ENCODE measurements at places on chromosomes 3 and 15. TPM values are rescaled to one million over a fixed set of nuclear protein-coding genes. Genes with fewer than 3 reads are reported as not detected.
A peak's percentile ranks its signal among the peaks of the same experiment; 100 is the strongest.

- DNase-seq = no peak
Measured at GRCh38 chr3:123329636-123330340, 119.1 kb downstream of the ADCY5 start.

ARHGEF26 gene
- polyA plus RNA-seq = 17.0 TPM

DLL4 gene
- polyA plus RNA-seq = 7.3 TPM

NR2E3 gene
- 0.54 TPM for polyA plus RNA-seq

CTXN2 gene
- polyA plus RNA-seq = 0.06 TPM

DNA sequence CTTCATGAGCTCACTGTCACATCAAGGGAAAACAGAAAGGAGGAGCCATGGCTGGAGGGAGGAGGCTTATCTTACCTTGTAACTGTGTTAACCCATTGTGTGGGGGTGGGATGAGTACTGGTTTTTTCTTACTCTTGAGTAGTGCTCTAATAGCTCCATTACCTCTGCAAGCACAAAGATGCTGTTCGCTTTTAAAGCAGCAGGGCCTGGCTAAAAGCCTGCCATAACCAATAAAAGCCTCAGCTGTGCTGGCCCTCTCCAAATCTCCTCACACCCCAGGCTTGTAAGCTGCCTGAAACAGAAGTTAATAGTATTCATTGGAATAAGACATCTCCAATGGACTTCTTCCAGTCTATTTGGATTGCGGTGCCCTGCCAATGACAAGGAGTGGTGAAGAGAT, 544.1 kb downstream of the TUSC7 start:
- no peak for DNase-seq

DNA sequence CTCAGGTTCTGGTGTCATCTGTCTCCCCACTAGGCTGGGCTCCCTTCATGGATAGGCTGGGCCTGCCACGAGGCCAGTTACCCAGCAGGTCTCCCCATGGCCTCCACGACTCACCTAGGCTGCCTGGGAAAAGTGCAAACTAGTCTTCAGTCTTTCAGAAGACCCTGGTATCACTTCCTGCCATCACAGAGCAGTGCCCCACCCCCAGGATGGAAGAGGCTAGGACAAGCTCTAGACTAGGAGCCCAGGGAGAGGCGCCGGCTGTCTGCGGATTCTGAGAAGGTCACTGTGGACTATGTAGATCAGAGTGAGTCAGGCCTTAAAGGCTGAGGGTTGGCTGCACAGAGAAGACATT, 63.7 kb downstream of the CORO2B start:
- no peak for DNase-seq

DNA sequence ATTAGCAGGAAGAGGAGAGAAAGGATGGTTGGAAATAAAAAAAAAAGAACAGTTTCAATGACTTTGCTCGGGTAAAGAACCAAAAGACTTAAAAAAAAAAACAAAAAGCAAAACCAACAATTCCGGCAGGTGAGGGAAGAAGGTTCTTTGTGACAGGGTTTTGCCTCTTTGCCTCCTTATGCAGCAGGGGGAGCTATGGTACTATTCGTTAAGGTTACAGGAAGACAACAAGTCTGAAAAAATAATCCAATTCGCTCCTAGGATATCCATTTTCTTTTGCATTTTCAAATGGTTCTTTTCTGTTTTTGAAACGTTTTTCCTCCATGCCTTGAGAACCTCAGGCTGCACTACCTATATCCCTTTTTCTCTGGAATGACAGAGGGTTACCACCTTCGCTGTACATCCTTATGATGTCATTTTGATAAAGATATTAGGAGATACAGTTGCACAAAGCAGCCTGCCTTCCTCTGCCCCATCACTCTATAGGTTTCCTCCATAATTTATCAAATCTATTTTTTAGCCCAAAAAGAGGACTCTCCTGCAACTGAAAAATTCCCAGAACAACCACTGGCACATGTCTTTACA, 55.0 kb downstream of the CFAP20DC start:
- peak; percentile 68 for DNase-seq

HIGD2B gene
- polyA plus RNA-seq = not detected

DNA sequence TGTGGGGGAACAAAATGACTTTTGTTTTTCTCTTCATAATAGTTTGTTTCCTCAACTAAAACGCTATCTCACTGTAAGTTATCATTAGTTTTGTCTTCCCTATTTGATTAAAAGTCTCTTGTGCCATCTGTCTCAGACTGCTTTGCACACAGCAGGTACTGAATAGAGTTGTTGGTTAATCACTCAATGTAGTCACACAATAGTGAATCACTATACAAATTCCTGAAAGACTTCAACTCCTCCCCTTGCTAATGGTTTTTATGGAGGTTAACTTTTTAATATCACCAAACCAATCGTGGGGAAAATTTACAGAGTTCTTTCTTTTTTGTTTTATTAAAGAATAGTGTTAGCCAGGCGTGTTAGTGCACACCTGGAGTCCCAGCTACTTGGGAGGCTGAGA, 2.6 kb upstream of the NGLY1 start:
- DNase-seq = no peak

- no peak for DNase-seq
Measured at GRCh38 chr3:152428577-152428976, 159.8 kb downstream of the MBNL1 start.

DNA sequence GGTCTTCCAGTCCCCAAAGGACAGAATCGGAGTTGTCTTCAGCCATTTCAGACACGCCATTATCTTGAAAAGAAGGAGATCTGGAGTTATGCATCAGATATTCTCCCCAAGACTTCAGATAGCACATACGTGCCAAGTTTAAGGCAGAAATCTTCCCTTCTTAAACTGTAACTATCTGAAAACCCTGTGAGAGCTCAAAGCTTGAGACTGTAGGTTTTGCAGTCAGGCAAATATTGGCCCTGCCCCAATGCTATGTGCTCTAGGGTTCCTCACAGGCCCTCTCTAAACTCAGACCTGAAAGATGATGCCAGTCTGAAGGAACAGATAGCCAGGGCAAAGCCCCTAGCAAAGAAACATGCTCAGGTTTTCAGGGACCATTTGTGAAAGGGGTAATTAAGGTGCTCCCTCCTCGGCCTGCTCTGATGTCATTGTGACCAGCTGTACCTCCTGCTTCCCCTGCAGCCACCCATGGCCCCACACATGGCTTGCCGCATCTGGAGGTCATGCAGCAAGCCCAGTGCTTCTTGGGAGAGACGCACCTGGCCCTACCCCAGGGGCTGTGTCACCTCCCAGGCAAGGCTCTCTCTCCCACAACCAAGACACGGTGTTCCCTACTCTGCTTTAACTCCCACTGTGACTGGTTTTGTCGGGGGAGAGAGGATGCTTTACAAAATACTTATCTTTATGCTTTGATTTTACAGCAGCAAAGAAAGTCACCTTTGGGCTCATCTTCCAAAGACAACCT, 53.4 kb upstream of the POMGNT2 start:
- DNase-seq = no peak

GRCh38 chr3:123412076-123412475, 36.8 kb downstream of the ADCY5 start:
- DNase-seq = no peak

RPSA gene
- 1,396 TPM for polyA plus RNA-seq

SNX4 gene
- polyA plus RNA-seq = 70.9 TPM

GRCh38 chr3:70606018-70606417, 293.6 kb upstream of the MDFIC2 start:
- no peak for DNase-seq

DNA sequence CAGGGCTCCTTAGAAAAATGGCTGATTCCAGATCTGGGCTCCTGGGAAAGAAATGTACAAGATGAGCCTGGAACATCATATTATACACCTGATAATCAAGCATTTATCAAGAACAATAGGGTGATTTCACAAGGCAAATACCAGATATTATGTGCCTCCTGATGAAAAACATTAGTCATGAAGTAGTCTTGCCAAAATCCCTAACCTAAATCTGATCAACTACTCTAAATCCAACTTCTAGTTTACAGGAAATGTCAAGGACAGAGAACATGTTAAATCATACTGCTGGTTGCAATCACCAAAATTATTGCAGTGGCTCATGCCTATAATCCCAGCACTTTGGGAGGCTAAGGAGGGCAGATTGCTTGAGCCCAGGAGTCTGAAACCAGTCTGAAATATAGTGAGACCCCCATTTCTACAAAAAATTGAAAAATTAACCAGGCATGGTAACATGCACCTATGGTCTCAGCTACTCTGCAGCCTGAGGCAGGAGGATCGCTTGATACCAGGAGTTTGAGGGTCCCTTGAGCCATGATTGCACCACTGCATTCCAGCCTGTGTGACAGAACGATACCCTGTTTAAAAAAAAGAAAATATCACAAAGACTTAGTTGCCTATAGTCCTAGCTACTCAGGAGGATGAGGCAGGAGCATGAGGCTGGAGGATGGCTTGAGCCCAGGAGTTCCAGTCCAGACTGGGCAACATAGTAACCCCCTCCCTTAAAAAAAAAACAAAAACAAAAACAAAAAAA, 34.9 kb upstream of the ATP13A3 start:
- DNase-seq = no peak

GRCh38 chr3:190099099-190099498, 21.6 kb downstream of the P3H2 start:
- DNase-seq = no peak

- no peak for DNase-seq
Measured at GRCh38 chr3:153144779-153145178, 17.2 kb upstream of the RAP2B start.

GRCh38 chr3:43709022-43709421, 18.3 kb downstream of the ABHD5 start:
- DNase-seq = no peak

GRCh38 chr3:126934031-126934531, 48.8 kb upstream of the PLXNA1 start:
- DNase-seq = peak; percentile 55

DNA sequence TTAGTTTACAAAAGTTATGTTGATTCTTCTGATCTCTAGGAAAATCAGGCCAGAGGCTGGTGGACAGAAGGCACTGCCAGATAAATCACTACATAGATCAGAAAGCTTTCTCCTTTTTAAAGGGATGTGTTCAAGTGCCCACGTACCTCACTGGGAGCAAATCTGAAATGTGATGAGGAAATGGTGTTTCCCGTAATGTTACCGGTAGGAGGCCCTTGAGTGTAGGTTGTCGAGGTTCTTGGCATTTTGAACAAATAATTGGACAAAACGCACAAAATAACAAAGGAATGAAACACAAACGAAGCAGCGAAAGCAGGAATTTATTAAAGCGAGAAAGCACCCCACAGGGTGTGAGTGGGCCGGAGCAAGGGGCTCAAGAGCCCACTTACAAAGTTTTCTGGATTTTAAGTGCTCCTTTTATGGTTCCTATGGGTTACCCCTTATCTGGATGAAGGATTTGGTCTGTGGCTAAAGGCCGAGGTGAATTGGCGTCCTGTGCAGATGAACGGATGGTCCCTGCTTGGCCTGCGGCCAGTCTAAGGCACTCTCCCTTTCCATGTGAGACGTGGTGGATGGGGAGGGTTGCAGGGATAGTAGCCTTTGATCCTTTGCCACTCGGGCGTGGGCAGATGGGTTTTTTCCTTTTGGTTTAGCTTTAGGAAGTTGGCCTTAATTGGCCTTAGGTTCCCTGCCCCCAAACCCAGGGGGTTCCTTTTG, 1.0 kb downstream of the SNX1 start:
- DNase-seq = no peak

LMAN1L gene
- not detected for polyA plus RNA-seq

DNA sequence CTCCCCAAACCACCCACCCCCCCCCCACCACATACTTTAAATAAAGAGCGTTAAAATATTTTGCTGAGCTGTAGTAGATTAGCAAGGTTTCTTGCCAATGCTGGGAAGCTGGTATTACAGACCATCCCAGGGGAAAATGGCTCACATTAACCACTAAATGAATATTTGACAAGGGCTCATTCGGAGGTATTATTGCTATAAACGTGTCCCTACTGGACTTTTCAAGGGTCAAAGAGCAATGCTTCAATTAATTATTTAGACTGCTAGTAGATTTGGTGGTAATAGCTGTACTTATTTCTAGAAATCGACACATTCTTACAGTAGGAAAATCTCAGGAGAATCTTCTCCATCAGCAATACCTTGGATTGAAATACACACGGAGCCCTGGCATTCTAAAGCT, 5.2 kb downstream of the SOX2 start:
- DNase-seq = no peak

DNA sequence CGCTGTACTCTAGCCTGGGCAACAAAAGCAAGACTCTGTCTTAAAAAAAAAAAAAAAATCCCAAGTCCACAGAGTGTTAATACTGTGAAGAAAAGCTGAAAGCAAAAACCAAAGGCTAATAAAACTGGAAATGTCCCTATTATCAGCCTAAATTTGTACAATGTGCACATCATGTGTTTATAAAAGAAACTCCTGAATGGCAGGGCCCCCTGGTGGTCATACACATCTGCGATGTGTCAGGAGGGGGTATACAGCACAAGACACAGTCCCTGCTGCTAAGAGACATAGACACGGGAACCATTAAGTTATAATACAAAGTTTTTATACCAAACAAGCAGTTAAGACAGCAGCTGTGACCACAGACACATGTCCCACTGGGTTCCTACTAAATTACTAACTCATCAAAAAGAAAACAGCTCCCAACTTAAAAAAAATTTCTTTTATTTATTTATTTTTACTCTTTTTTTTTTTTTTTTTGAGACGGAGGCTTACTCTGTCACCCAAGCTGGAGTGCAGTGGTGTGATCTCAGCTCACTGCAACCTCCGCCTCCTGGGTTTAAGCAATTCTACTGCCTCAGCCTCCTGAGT, 31.0 kb downstream of the IDH2 start:
- peak; percentile 82 for DNase-seq

DNA sequence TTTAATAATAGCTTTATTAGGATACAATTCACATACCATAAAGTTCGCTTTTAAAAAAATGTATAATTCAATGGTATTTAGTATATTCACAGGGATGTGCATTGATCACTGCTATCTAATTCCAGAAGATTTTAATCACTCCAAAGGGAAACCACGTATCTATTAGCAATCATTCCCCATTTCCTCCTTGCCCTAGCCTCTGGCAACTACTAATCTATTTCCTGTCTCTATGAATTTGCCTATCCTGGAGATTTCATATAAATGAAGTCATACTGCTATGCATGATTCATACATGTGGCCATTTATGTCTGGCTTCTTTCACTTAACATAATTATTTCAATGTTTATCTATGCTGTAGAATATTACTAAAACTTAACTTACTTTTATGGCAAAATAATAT, 32.0 kb upstream of the CASR start:
- no peak for DNase-seq

DNA sequence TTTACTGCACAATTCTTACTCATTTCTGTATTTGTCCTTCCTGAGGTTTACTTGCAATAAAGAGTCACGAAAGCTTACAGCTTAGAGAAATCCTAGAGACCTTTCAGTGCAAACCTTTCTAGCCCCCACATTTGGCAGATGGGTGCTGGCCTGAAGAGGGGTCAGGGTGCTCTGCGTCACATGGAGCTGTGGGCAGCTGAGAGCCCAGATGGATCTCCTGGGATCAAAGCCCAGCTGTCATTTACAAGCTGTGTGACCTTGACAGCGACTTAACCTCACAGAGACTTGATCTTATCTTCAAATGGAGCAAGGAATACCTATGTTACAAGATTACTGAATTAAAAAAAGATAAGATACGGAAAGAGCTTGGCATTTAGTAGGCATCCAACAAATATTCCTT, 24.0 kb upstream of the RAF1 start:
- DNase-seq = no peak

RNF168 gene
- polyA plus RNA-seq = 16.4 TPM

- no peak for DNase-seq
Measured at GRCh38 chr3:12944849-12945248, 103.5 kb upstream of the RPL32 start.
